ENCODE measurements at places on chromosomes 6 and 20.

DNA sequence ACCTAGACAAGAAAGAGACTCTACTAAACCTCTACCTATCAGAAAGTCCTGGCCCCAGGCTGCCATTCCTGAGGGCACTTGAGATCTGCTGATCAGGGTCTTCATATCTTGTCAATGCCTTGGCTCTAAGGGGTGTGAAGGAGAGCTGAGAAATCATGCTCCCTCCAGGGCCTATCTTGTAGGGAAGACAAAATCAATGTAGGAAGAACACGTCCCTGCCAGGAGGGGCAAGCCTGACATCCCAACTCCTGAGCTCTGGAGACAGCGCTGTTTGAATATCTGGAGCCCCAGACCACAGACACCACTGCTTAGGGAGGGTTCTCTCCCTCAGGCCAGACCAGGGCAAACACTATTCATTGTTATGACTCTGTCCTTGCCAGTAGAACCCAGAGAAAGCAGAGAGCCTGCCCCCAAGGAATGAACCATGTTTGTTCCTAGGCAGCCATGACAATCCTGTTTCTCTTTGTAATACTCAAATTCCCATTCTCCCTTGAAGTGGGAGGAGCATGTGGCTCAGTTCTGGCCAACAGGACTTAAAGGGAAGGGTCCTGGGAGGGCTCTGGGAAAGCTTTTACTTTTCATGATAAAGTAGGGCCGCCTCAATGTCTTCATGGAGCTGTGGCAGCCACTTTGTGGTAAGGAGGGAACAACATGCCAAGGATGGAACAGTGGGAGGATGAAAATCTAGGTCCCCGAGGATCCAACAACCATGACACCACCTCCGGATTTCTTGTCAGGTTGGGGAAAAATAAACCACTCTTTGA is 1.8 kb upstream of the FASTKD5 start:
- DNase-seq = no peak

DNA sequence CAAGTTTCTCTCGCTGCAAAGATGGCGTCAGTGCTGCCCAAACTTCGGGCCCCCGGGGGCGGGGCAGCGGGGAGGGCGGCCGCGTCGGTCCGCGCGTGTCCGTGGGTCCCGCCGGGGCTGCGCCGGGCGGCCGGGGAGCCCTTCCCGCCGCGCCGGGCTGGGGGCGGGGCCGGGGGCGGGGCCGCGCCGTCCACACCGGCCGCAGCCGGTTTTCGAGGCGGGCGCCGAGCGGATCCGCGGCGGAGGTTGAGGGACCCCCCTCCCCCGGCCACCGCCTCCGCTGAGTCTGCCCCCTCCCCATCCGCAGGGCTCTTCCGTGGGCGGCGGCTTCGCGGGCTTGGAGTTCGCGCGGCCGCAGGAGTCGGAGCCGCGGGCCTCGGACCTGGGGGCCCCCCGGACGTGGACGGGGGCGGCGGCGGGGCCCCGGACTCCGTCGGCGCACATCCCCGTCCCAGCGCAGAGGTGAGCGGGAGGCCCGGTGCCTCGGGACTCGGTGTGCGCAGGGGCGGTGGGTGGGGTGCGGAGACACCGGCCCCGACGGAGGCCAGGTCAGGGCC is 572 bp downstream of the SLC2A4RG start:
- DNase-seq = no peak

GRCh38 chr6:36130667-36131510 is 576 bp downstream of the MAPK13 start:
- DNase-seq = no peak

GRCh38 chr6:168442646-168443045 is 1.7 kb downstream of the SMOC2 start:
- DNase-seq = no peak

DNA sequence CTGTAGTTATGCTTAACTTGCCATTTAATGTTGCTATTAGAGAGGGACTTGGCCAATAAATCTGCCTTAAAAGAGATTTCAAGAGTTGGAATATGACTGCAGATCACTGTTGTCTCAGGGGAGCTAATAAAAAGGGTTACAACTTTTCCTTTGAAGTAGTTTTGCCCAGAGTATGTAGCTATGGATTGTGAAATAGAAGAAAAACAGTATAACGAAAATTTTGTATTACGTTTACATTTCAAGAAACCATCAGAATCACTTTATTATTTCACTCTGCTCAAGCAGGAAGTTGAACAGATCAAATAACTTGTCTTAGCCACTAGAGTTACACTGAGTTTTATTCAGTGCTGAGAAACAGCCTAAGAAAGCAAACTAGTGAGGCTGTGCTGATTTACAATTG is 3.0 kb upstream of the ZSCAN26 start:
- DNase-seq = no peak

GRCh38 chr6:14000901-14001300 is 76.1 kb downstream of the RNF182 start:
- DNase-seq = no peak

All from AG04450 (cell line).